ENCODE measurements at places on chromosomes 2 and 18. TPM values are rescaled to one million over a fixed set of nuclear protein-coding genes. Genes with fewer than 3 reads are reported as not detected.

DNA sequence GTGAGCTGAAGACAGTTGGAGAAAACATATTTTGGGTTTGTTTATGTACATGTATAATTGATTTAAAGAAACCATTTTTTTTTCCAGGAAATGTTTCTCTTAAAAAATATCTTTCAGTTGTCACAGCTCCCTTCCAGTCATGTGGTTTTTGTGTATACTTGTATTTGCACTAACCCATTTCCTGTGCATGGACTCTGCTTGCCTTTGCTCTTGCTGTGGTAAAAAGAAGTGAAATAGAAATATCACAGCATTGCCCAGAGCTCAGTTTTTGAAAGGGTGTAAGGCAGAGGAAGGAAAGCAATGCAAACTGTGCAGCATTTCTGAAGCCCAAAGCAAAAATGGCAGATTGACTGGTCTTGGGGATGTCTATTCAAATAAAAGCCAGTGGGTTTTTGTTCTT is 10.4 kb upstream of the DOCK10 start:
- DNase-seq: no peak

- DNase-seq: no peak
These were observed 377.7 kb downstream of the TDRD15 start for GRCh38 chr2:21501376-21502027.

AGXT gene
- not detected for total RNA-seq

DNA sequence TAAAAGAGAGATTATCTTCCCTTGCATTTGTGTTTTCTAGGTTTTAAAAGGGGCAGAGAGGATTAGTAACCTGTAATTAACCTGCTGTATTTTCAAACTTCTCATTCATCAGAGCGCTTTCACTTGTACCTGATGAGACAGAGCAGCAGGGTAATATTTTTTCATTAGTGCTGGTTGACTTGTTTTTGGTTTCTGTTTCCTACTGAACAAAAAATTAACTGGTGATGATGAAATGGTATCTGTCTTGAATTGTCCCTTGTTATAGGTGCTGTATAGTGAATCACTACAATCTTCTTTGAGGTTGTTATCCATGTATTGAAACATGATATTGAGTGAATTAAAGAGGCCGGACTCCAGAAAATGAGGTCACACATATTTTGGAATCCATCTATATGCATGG is 37.9 kb downstream of the CDH20 start:
- DNase-seq: no peak

- DNase-seq: no peak
These were observed at the start of gene ANKMY1 for GRCh38 chr2:240557808-240558207. Gene ANKMY1 (minus strand): TSS chr2:240557988. CDS start chr2:240557335, 653 bp downstream.

- DNase-seq: no peak
These were observed 29.8 kb upstream of the TAF1B start for GRCh38 chr2:9813312-9814128.

DNAJB2 gene
- 33.3 TPM for total RNA-seq

IL37 gene
- total RNA-seq: not detected

CDK5R2 gene
- total RNA-seq: 0.33 TPM

- DNase-seq: no peak
These were observed 9.4 kb downstream of the BCL11A start for GRCh38 chr2:60544062-60544461.

DNA sequence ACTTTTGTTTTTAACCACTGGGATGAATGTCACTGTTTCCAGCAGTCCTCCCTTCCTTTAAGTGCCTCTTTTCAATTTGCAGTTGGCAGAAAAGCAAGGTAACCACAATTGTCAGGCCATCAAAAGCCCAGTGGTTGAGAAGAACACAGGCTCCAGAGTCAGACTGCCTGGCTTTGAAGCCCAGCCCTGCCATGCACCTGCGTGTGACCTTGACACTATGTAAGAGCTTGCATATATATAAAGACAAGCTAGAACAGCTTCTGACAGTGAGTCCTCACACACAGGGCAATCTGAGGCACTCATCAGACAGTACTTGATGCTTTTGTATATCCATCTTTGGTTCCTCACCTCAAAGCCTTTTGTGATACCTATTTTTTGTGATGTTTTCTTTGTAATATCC is 11.0 kb downstream of the CCBE1 start:
- no peak for DNase-seq

- DNase-seq: no peak
These were observed 12.3 kb upstream of the CHST10 start for GRCh38 chr2:100429726-100430125.

GRCh38 chr18:14943967-14944636 is 196.1 kb downstream of the ANKRD30B start:
- DNase-seq: no peak

DNA sequence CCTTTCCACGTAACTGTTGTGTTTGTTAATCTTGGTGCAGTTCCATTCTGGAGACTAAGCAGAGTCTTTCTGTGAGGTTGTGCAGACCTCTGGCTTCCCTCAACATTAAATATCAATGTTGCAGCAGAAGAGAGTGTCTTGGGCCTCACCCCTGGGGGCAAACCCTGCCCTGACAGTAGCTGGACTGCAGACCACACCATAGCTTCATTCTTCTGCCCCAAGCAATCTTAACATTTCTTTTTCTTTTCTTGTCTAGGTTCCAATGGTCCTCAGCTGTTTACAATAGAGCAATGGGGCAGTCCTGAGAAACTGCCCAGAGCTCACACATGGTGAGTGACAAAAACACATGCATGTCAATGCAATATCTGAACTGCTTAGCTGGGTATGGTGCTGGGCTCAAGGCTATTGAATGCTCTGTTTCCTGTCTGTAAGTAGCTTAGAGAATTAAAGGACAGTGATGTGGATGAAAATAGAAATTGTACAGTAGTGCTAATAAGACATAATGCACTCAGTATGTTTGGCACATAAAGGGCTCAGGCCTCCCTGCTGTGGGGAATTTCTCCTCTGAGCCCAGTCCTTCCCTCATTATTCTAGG is 237.6 kb downstream of the ALPK2 start:
- no peak for DNase-seq

DNA sequence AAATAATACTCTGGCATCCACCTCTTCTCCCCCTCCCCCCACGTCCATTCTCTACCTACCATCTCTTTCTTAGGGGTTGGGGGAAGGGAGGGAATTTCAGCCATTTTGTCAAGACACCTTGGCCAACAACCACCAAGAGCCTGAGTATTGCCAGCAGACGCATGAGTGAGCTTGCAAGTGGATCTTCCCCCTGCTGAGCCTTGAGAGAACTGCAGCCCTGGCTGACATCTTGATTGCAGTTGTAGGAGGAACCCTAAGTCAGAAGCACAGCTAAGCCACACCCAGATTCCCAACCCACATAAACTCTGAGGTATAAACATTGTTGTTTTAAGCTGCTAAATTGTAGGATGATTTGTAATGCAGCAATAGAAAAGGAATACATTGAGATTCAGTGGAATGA is 165.6 kb downstream of the TMEFF2 start:
- no peak for DNase-seq

FAM237A gene
- total RNA-seq: not detected

DNA sequence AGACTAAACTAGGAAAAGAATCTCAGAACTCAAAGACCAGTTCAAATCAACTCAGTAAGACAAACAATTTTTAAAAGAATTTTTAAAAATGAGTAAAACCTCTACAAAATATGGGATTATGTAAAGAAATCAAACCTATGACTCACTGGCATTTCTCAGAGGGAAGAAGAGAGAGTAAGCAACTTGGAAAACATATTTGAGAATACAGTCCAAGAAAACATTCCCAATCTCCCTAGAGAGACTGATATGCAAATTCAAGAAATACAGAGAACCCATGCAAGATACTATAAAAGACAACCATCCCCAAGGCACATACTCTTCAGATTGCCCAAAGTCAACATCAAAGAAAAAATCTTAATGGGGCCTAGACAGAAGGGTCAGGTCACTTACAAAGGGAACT is 162.7 kb downstream of the WDPCP start:
- DNase-seq: no peak

MOGAT1 gene
- total RNA-seq: not detected

- no peak for DNase-seq
These were observed 258.8 kb downstream of the GPD2 start for GRCh38 chr2:156695020-156695419.

GORASP2 gene
- 51.1 TPM for total RNA-seq

DNA sequence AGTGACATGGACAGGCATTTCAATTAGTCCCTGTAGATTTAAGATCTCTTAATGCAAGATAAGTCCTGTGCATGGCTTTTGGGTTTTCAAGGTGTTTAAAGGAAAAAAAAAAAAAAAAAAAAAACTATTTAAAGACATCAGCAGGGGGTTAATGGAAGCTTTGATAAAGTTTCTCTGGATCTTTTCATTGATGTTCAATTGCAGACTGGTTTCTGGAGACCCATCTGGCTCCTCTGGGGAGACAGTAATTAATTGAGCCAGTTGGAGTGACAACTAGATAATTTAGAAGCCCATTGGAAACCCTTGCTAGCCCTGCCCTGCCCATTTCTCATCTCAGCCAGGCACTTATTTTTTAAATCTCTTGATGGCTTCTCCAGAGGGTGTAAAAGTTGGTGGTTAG is 98.7 kb downstream of the EPHA4 start:
- no peak for DNase-seq

GRCh38 chr2:68417926-68418325 is 49.2 kb downstream of the FBXO48 start:
- peak; percentile 7 for DNase-seq

DNA sequence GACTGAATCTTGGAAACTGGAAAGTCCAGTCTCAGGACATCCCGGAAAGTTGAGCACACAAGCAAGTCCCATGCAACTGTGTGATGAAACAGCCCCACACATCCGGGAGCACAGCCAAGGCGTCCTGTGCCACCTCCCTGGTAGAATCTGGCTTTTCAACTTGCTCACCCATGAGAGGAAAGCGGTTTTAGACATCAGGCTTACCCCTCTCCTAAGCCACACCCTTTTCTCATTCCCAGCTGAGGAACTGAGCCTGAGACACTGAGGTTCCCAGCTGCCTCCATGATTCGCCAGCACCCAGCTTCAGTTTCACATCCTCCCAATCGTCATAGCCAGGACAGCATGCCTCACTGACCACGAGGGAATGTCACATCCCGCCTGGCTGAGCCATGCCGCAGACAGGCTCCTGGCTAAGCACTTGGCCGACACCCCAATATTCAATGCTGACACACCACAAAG is 60.3 kb downstream of the STEAP3 start:
- peak; percentile 91 for DNase-seq

METTL4 gene
- total RNA-seq: 6.0 TPM

NOL4 gene
- total RNA-seq: not detected

DNA sequence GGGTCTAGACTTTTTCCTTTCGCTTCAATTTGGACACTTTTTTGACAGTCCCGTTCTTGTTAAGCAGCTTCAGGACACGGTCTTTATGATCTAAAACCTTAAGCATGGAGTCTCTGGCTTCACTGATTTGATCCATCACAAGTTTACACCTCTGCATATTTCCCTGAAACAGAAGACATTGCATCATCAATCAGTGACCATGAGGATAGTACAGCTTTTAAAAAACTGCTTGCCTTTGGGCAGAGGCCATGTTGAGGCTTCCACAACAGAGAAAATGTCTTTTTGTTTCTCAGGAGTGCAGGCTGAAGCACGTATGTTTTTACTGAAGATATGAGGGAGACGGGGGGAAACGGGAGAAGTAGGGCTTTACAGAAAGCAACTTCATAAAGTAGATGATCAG is 56.2 kb upstream of the AMMECR1L start:
- no peak for DNase-seq

DNA sequence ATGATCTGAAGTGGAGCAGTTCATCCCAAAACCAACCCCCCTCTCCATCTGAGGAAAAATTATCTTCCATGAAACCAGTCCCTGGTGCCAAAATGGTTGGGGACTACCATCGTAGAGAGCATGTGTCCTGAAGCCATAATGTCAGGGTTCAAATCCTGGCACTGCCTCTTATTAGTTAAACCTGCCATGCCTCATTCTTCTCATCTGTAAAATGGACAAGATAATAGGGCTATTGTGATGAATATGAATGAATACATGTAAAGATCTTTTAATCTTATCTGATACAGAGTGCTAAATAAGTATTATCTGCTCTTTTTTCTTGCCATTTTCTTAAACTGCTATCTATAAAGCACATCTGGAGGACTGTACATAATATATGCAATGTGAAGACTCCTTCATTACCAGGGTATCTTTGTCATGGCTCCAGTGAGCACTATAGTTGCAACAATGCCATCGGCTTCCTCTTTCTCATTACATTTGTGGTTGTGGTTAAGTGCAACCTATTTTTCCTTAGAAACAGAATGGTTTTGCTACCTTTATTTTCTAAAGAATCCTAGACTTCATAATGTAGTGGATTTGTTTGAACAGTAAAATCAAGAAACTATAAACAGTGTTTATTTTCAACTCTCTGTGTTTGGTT is 27.0 kb downstream of the MFSD6 start:
- DNase-seq: no peak

DNA sequence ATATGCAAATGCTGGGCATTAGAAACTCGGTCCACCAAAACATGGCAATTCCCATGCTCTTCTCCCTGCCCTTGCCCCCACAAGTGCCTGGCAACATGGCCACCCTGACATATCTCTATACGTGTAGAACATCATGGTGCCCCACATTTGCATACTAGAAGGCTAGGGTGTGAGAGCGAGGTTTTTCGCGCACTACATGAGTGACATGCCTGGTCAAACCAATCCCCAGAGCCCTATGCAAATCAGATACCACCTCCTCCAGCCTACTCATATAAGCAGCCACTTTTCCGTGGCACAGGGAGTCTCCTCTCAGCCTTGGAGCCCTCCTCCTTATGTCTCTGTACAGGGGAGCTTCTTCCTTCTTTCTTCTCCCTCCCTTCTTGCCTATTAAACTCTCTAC is 296.1 kb upstream of the GULP1 start:
- no peak for DNase-seq

- no peak for DNase-seq
These were observed 131.4 kb upstream of the HAAO start for GRCh38 chr2:42923580-42924417.

GRCh38 chr2:23476786-23477185 is 91.8 kb downstream of the KLHL29 start:
- no peak for DNase-seq

CNGA3 gene
- total RNA-seq: 13.7 TPM

- DNase-seq: no peak
These were observed 129.7 kb downstream of the PKP4 start for GRCh38 chr2:158586491-158586890.

DNA sequence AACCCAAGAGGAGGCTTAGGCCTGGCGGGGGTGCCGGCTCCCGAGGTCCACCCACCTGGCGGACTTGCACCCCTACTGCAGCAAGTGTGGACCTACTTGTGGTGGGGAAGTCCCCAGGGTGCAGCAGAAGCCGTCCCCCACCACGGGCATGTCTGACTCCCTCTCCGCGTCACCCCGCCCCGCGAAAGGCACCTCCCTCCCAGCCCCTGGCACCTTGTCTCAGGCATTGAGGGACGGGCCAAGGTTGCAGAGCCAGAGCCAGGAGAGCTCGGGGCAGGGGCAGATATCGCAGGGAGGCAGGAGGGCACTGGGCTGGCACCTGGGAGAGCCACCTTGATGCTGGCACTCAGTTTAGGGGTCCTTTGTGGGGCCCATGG is 19.0 kb downstream of the CROCC2 start:
- DNase-seq: no peak

- DNase-seq: no peak
These were observed 334.7 kb downstream of the CYRIA start for GRCh38 chr2:16330982-16331381.

SERPINB12 gene
- not detected for total RNA-seq

GRCh38 chr2:161943011-161943410 is 131.0 kb downstream of the DPP4 start:
- no peak for DNase-seq

Data from esophagus muscularis mucosa (tissue), 4 donors.